ENCODE measurements at places on chromosomes 7 and 10.

GRCh38 chr10:101573885-101574753, 13.9 kb downstream of the POLL start:
- no peak for DNase-seq

DNA sequence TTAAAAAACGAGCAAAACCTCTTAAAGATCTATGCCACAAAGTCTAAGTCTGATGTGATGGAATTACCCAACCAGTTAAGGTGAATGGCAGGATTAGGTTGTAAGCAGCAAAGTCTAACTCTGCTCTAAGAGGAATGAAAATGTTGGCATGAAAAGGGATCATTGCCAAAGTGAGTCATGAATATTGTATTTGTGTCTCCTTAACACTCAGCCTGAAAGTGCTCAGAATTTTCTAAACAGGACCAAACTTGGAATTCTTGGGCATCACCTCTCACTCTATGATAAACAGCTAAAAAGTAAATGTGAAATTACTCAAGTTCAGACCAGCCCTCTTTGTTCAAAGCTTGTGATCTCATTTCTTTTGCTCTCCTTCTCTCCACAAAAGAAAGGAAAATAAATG, 27.0 kb downstream of the PPP1R3A start:
- DNase-seq: no peak

GRCh38 chr10:129915526-129916378, 48.3 kb downstream of the EBF3 start:
- no peak for DNase-seq

DNA sequence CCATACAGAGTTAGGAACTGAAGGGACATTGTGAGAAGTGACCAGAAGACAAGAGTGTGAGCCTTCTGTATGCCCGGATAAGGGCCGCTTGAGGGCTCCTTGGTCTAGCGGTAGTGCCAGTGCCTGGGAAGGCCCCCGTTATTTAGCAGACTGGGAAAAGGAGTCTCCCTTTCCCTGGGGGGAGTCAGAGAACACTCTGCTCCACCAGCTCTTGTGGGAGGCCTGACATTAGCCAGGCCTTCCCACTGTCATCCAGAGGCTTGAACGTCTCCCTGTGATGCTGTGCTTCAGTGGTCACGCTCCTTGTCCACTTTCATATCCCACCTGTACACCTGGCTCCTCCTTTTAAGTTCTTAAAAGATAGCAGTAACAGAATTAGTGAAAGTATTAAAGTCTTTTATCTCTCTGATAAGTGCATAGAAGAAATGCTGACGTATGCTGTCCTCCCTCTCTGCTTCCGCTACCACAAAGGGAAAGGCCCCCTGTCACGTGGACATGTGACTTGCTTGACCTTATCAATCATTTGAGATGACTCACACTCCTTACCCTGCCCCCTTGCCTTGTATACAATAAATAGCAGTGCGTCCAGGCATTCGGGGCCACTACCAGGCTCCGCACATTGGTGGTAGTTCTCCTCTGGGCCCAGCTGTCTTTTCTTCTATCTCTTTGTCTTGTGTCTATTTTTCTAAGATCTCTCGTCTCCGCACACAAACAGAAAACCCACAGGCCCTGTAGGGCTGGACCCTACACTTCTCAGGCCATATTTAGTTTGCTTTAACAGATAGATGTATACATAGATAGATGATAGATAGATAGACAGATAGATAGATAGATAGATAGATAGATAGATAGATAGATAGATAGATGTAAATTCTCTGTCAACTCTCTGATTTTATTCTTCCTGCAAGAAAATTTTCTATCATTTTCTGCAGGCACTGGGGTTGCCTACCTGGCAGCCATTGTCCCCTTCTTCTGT, 131.5 kb upstream of the JCAD start:
- no peak for DNase-seq

GRCh38 chr10:116972131-116972530, 32.9 kb downstream of the SHTN1 start:
- DNase-seq: no peak

DNA sequence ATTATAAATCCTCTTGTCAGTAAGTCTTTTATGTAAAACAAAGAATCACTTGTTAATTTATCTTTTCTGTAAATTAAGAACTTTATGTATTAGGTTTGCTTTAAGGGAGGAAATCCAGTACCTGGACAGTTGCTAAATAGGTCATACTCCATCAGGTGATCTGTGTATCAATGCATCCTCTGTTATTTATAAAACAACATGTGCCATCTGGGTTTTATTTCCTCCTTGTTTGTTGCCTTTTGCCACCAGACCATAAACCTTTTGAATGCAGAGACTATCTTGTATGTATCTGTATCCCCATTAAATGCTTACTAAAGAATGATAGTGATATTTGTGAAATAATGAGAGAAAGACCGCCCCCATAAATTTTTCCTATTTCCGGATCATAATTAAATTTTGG, 70.0 kb downstream of the SLC35B4 start:
- no peak for DNase-seq

GRCh38 chr10:74851831-74852230, 25.4 kb downstream of the KAT6B start:
- DNase-seq: no peak

DNA sequence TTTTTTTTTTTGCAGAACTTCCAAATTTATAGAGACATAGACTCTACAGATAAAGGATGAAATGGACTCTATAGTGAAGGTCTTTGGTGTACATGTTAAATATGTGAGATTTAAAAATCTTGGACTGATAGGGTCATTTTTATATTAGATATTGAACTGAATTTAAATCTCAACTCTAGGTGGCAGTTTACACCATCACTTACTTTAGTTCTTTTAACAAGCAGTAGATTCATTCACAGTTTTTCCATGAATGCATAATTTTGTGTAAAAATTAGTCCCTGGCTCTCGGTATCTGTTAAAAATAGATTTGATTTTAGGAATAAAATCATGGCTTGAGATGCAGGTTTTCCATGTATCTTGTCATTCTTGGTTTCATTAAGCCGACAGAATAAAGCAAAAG, 31.1 kb upstream of the SNX13 start:
- DNase-seq: no peak

- no peak for DNase-seq
Measured at GRCh38 chr10:132335189-132336063, 3.4 kb downstream of the LRRC27 start.

DNA sequence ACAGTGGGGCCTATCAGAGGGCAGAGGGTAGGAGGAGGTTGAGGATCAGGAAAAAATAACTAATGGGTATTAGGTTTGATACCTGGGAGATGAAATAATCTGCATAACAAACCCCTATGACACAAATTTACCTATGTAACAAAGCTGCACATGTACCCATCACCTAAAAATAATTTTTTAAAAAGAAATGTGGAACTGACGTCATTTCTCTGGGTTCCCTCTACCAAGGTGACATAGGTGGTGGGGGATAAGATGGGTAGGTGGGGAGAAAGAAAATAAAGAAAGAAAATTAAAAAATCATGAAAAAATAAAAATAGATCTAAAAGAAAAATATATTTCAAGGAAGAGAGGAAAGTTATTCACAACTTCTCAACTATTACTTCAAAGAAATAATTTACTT, 153.1 kb upstream of the SORCS1 start:
- DNase-seq: no peak

DNA sequence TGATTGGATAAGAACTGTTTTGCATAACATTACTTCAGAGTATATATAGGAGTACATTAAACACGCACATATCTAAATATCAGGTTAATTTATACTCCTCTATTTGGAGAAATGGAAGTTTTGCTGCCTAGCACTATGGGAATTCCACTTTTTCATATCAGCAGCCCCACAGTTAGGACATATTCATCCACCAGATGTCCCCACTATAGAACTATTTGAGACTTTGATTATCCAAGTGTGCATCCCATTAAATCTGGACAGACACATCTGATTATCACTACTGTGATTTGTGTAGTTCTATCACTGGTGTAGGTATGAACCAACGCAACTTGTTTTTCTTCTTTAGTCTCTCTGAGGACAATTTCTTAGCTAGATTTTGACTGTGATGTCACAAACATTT, 345.7 kb downstream of the THSD7A start:
- DNase-seq: no peak

GRCh38 chr10:3031490-3031889, 35.9 kb upstream of the PFKP start:
- DNase-seq: no peak

DNA sequence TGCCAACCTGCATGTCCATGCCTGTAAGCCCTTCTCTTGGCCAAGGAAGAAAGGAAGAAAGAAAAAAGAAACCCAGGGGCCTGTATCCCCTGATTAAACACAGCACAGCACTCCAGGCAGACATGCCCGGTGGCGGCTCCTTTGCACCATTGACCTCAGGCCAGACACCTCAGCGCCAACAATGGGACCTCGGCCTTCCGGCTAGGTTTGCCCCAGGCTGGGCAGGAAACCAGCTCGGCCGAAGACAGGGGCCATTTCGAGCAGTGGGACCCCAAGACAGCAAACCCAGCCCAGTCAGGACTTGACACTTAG, 2.8 kb downstream of the HOXA10 start:
- DNase-seq: no peak

GRCh38 chr7:73718905-73719805, at the start of gene STX1A:
STX1A (minus strand) TSS chr7:73719669; CDS start chr7:73719631, 38 bp downstream.
- peak; percentile 86 for DNase-seq

DNA sequence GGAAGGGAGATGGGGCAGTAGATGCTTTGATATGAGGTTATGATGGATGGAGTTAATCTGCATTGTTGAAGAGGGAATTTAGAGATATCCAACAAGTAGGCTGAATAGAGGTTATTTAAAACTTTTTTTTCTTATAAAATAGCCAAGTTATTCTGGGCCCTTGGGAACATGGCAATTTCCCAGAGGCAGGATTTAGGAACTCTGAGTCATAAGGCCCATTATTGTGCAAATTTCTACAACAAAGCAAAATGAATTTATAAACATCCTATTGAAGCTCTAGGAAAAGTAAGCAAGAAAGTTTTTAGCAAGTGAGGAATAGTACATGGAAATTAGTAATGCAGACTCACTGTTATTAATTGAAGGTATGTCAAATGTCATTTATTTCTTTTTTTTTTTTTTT, 160.9 kb upstream of the NPY start:
- no peak for DNase-seq

- DNase-seq: peak; percentile 44
Measured at GRCh38 chr7:76047305-76047810, 442 bp downstream of the STYXL1 start.

- DNase-seq: no peak
Measured at GRCh38 chr7:66558201-66558641, 70.5 kb upstream of the KCTD7 start.

GRCh38 chr7:117285826-117286225, 37.0 kb downstream of the WNT2 start:
- no peak for DNase-seq

- DNase-seq: no peak
Measured at GRCh38 chr10:58723186-58723585, 210.5 kb downstream of the BICC1 start.

- DNase-seq: no peak
Measured at GRCh38 chr10:116444527-116445142, 17.0 kb downstream of the PNLIPRP3 start.

- no peak for DNase-seq
Measured at GRCh38 chr10:19947215-19947614, 131.0 kb downstream of the PLXDC2 start.

DNA sequence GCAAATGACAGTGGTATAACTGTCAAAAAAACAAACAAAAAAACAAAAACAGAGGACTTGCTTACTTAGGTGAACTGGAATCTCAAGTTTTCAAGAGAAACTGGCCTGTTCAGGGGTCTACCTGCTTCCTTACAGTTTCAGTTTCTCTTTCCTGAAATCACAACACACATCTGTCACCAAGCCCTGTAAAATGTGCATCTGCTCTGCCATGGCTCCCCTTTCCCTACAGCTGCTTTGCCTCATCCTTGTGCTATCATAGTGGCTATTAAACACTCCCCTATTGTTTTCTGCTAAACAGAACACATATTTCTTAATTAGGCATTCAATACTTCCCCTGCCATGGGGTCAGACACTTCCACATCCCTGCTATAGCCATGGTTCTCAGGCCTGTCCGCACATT, 37.6 kb downstream of the CPED1 start:
- DNase-seq: no peak

DNA sequence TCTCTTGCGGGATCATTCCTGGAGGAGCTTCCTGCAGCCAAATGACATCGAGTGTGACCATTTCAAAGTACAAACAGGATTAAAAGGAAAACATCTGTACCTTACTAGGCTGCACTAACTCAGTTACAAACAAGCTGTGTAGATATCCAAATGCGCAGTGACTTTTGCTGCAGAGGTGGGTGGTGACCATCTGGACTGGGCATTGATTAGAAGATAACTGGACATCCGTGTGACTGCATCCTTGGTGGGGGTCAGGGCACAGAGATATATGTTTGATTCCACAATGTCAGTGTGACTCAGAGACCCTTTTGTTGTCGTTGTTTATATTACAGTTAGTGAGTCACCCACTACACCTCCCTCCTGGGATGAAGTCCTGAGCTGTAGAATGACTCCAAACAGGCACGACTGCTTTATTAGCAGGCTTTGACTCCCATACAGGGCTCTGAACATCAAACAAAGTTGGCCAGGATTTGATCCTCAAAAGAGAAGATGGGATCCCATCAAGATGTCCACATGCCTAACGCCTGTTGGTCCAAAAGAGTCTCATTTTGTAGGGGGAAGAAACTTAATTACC, 56.7 kb upstream of the SDK1 start:
- no peak for DNase-seq

- DNase-seq: peak; percentile 49
Measured at GRCh38 chr10:124155781-124156435, 62.5 kb upstream of the CHST15 start.

GRCh38 chr7:143902332-143902899, 440 bp upstream of the TCAF1 start:
- peak; percentile 26 for DNase-seq

- DNase-seq: no peak
Measured at GRCh38 chr10:13991353-13991752, 339.4 kb downstream of the FRMD4A start.

DNA sequence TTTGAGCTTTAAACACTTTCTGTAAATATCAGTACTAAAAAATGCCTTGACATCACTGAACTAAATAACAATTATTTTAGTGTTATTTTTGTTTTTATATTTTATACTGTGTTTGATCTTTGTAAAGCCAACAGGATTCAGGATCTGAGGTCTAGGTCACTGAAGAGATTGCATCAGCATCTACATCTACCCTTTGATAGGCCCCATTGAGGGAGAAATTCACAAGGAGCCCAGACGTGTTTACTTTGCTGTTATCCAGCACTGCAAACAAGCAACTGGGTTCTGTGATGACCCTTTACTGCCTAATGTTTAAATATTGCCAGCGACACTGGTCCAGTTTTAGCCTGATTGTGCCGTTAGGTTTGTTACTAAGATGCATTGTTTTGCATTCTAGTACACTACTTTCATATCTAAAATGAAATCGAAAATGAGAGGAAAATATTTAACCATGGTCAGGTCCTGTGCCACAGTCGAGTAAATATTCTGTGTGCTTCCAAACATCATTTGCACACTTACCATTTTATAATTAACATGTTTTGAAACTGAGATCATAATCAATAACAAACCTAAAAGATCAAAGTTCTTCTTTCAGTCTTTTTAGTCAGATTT, 48.7 kb downstream of the SP8 start:
- DNase-seq: no peak

GRCh38 chr7:117944886-117945285, 71.6 kb upstream of the CTTNBP2 start:
- no peak for DNase-seq

Data from left ventricle myocardium superior (tissue), 1 donor.